ENCODE measurements at places on chromosomes 1 and 21.

GRCh38 chr1:65717815-65718454 is 74.8 kb upstream of the PDE4B start:
- no peak for DNase-seq

GRCh38 chr1:94522304-94522703 is 19.3 kb downstream of the F3 start:
- no peak for DNase-seq

DNA sequence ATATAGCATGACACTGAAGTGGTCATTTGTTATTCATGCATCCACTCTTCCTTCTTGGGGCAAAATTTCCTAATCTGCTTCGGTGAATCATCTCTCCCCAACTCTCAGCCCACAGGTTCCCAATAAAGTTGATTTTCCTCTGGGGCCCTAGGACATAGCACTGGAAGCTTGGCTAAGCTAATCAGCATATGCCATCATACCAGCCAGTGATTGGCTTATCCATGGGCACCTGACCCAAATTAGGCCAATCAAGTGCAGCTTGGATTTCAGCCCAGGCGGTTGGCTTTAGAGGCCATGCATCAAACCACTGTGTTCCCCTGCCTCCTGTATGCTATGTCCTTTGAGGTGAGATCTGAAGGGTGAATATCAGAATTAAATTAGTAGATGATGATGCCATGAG is 58.9 kb downstream of the C1orf94 start:
- no peak for DNase-seq

- no peak for DNase-seq
These were observed 2.3 kb upstream of the CTNNBIP1 start for GRCh38 chr1:9912264-9912936.

DNA sequence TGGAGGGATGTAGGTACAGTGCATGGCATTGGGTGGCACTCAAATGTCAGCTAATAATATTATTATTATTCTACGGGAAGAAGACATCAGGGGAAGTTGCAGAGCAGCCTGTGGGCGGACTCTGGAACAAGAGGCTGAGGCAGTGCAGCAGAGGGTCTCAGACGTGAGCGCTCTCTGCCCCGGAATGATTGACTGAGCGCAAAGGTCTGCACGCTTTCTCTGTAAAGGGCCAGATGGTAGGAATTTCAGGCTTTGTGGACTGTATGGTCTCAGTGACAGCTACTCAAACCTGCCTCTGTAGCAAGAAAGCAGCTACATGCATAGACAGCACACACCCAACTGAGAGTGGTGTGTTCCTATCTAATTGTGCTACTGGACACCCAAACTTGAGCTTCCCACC is 29.6 kb upstream of the VPS13D start:
- DNase-seq = no peak

GRCh38 chr1:239354231-239354630 is 32.1 kb upstream of the CHRM3 start:
- no peak for DNase-seq

GRCh38 chr1:156579472-156579871 is at the start of gene TTC24:
TTC24 (plus strand) TSS chr1:156579723; CDS start chr1:156581365, 1,642 bp downstream.
- no peak for DNase-seq

GRCh38 chr1:119475866-119476439 is 31.1 kb upstream of the HSD3B1 start:
- DNase-seq = no peak

DNA sequence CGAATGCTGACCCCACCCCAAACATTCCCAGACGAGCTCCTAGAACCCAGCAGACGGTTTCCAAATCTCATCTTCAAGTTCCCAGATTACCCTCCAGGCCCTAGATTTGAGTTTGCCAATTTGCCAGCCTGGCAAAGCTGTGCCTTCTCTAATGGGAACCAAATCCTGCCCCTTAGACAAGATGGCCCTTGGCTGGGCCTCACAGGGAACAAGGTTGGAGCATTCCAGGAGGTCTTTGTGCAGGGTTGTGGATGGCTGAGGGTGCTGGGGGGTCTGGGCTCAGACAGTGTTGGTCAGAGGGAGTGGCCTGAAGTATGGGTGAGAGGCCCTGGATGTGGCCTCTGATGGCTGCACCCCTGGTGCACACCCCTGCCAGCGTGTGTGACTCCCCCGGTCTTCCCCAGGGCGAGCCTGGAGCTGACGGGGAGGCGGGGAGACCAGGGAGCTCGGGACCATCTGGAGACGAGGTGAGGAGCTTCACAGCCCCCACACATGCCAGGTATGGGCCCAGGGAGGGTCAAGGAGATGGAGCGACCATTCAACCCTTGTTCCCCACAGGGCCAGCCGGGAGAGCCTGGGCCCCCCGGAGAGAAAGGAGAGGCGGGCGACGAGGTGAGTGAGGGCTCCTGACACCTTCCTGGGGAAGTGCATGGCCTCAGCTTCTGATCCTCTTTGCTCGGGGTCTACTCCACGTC is 10.2 kb downstream of the COL6A1 start:
- DNase-seq = peak; percentile 10

DNA sequence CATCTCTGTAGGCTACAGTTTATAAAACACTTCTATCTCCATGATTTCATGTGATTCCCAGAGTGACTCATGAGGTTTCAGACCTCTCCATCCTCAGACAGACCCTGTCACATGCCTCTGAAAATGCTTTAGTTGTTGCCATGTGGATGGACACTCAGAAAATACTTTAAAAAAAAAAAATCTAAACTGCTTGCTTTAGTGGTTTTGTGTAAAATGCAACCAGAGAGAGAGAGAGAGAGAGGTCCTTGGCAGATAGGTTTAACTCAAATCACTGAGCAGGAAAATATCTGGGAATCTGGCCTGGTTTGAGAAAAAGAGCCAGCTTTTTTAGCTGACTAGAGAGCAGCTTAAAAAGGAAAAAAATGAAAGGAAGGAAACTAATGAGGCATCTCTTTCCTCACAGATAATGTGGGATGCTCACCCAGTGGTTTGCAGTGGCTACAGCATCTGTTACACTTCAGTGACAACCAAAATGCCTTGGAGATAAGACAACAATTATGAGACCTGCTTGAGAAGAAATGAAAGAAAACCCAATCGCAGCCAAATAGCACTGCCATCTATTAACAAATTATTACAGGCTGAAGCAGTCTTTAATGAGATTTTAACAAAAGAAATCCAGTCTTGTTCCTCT is 54.6 kb upstream of the SYT14 start:
- no peak for DNase-seq

- no peak for DNase-seq
These were observed 89.2 kb upstream of the GRIK3 start for GRCh38 chr1:37123276-37124115.

DNA sequence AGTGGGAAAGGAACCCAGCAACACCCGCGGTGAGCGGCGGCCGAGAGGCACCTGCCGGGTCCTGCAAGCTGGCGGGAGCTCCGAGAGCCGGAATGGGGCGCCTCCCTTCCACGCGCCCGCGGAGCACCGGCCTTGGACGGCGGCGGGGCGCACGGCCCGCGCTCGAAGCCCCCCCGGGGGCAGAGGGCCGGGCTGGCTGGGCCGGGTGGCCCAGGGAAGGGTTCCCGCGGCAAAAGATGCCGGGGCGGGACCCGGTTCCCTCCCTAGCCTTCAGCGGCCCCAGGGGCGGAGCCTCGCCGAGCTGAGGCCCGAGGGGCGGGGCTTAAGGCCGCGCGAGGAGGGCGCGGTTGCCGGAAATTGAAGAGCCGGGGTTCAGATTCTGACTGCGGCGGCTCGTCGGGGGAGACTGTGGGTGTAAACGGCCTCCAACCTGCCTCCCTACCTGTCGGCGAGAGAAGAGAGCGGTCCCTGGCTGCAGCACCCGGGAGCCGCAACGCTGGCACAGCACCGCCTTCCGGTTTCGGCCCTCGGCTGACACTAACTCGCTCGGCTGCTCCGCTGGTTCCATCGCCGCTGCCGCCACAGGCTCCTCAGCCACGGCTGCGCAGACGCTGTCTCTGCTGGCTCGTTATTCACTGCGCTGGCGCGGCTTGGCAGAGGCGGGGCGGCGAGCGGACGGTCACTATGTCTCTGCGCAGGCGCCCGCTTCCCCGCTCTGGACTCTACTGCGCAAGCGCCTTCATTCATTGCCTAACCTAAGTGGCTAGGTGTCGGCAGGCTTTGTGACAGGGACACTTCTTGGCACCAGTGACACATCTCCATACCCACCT is at the start of gene RABIF:
TSS of gene RABIF (minus strand) at position 619 of the 830 bp plus-strand sequence. CDS start at position 568, 51 bp downstream.
- peak; percentile 98 for DNase-seq

DNA sequence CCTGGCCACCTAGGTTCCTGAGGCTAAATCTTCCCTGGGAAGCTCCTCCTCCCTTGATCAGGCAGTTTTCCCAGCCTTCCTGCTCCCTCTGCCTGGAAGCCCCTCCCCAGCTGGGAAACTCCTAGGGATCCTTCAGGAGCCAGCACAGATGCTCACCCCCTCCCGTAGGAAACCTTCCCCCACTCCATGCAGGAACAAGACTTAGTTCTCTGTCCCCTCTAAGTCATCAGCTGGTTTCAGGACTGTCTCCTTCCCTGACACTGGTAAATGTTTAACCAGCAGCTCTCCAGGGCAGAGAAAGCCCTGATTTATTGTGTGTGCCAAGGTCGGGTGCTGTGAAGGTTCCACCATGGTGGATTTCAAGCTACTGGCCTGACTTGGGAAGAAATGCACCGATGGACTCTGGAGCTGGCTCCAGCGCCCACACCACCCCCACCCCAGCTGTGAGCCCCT is 25.0 kb downstream of the TTC39A start:
- DNase-seq = no peak

GRCh38 chr1:145997718-145998023 is 1.3 kb upstream of the TXNIP start:
- no peak for DNase-seq

GRCh38 chr1:204480515-204480914 is 14.1 kb downstream of the PIK3C2B start:
- DNase-seq = no peak

GRCh38 chr1:84170171-84170570 is 26.1 kb downstream of the PRKACB start:
- no peak for DNase-seq

DNA sequence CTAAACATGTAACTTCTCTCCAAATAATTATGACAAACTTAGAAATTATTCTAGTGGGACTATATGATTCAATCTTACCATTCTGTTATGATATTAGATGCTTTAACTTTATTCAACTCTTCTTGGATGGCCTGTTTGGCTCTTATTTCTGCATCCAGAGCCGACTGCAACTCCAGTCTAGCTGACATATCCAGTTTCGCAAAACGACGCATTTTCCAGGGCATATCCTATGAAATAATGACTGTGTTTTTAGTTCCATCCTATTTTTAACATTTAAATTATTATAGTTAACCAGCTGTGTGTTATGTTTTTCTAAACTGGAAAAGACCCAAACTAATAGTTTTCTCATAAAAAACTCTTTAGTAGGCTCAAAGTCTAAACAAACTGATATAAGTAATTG is 133.7 kb downstream of the COQ8A start:
- DNase-seq = no peak

DNA sequence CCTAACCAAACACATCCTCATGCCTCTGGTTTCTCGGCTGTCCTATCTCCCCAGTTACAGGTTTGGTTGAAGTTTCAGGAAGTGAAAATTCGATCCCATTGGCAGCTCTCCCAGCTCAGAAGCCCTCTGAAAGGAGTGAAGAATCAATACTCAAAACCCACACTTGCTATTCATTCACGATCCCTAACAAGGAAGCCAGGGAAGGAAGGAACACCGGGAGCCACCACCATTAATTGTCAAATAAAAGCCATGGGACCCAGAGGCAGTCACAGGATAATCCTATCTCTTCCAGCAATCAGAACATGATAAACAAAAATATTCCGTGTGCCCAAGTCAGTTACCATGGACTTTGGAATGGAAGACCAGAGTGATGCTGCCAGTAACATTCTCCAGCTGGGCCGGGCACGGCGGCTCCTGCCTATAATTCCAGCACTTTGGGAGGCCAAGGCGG is 7.0 kb downstream of the TMPRSS2 start:
- DNase-seq = no peak

DNA sequence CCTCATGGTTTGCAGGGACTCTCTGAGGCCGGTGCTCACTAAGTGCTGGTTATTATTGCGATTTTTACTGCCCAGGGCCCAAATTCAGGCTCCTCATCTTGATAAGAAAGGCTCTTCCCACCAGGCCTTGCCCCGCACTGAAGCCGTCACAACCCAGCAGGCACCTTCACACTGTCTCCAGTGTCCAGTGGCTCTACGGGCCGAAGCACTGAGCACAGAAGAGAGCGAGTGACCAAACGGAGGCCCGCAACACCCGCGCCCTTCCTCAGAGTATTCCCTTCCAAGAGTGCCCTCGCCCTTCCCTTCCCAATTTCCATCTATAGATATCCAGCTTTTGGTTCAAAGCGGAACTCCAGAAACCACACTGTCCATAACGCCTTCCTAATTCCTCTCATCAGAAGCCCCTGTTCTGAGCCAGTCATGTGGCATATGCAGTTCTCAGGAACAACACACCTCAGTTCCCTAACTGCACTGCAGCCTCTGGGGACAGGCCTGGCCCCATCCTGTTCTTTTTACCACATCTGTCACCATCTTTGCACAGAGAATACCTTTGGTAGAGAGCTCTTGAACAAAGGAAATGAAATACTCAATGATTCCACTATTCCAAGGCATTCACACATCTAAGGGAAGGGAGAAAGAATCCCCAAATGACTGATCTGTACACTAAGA is 15.1 kb downstream of the FALEC start:
- DNase-seq = no peak

- DNase-seq = no peak
These were observed 83.6 kb downstream of the RUNX1 start for GRCh38 chr21:34965200-34966174.

DNA sequence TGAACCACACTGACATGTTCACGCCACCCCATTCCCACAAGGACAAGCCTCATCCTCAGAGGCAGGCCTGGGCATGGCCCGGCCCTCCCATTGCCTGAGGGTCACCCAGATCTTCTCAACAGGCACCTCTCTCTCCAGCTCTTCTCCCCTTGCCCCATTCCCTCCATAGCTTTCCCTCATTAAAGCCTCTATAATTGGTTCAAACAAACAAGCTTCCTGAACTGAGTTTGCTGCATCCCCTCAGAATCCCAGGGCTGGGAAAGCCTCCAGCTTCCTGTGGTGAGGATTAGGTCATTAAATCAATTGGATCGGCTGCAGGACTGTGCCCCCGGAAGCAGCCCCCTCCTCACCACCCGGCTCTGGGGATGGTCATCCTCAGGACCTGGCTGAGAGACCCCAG is 18.9 kb downstream of the CTNNBIP1 start:
- no peak for DNase-seq

DNA sequence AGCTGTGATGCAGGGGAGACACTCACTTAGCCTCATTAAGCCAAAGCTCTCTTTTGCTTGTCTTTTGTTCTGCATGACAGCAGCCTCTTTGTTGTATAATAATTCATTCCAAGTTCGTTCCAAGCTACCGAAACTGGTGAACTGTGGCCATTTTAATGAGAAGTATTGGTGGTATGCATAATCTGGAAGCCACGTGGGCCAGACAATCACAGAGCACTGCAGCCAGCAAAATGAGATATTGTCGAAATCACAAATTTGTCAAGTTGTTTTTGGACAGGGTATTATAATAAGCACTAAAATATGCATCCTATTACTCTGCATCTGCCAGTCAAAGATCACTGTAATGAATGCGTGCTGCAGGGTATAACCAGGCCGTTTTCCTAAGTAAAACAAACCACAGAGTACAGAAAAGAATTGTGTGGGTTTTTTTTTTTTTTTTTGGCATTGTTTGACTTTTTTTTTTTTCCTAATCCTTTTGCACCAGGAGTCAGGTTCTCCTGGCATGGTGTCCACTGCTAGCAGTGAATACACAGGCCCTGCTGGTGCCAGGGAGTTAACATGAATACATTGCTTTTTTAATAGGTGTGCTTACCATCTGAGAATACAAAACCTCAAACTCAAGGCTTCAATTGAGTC is 423.9 kb downstream of the PTBP2 start:
- no peak for DNase-seq

GRCh38 chr21:39518055-39518846 is 66.5 kb downstream of the SH3BGR start:
- peak; percentile 41 for DNase-seq

GRCh38 chr1:65948609-65949229 is 156.0 kb downstream of the PDE4B start:
- DNase-seq = no peak

All from CD4-positive, alpha-beta T cell treated with Interleukin-15 for 1 hour (primary cell).